DMS 273 treated with DMSO at 0.1 percent for 48 hours (cell line): ENCODE measurements at places on chromosomes 5 and 9.

DNA sequence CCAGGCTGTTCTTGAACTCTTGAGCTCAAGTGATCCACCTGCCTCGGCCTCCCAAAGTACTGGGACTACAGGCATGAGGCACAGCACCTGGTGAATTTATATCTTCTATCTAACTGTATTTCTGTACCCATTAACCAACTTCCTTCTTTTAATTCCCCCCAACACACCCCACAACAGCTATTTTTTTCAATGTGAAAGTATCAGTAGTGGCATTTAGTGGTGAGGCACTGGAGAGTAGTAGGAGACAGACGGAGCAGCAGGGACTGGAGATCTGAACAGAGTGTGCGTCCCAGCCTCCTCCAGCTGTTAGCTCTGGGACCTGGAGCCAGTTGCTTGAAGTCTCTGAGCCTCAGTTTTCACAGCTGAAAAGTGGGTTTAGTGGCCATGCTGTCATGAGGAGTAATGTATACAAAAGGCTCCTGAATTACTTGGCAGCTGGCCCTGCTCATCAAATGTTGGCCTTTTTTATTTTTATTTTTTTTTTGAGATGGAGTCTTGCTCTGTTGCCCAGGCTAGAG is 11.0 kb upstream of the EEIG1 start:
- DNase-seq = no peak

- DNase-seq = no peak
Measured at GRCh38 chr5:146137967-146138403, 32.6 kb upstream of the PLAC8L1 start.

DNA sequence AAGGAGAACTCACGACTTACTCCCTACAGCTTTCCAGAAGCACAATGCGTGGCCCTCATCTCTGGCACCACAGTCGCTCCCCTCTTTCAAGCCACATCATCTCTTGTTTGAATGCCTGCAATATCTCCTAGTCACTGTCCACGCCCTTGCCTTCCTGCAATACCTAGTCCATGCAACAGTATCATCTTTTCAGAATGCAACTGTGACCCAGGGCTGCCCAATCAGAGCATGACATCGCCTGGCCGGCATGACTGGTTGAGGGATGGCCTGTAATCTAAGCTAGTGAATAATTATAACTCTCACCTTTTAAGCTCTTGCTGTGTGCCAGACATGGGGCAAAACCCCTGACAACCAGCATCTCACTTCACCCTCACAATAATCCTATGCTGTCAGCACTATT is 52.5 kb upstream of the CPEB4 start:
- DNase-seq = no peak

DNA sequence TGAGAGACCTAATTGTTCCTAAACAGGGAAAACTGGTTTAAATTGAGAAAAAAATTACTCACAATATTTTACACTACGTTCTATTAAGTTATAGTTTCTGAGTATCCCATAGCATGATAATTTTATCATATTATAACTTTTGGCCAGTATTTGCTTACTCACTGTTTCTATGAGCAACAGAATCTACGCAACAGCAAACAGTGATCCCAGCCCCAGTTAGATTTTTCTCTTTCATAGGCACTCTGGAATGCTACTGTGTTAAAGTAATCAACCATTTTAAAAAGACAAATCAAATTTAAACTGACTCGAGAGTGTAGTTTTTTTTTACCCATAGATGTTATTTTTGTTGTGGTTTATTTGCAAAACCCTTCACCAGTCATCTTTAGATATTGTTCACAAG is 107.2 kb downstream of the XRCC4 start:
- DNase-seq = no peak

DNA sequence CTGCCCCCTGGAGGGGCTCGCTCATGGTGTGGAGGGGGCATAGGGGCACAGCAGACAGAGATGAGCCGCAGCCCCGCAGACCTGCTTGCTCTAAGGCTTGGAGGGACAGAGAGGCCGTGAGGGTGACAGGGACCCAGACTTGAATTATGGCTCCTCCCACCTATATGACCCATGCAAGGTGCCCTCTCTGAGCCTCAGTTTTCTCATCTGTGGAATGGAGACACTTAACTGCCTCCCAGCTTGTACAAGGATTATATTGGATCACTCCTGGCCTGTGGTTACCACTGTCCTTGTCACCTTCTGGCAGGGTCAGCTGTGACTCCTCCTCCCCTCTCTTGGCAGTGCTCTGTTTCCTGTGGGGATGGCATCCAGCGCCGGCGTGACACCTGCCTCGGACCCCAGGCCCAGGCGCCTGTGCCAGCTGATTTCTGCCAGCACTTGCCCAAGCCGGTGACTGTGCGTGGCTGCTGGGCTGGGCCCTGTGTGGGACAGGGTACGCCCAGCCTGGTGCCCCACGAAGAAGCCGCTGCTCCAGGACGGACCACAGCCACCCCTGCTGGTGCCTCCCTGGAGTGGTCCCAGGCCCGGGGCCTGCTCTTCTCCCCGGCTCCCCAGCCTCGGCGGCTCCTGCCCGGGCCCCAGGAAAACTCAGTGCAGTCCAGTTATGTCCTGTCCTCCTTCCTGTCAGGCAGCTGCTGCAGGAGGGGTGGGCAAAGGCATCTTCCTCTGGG is 4.7 kb upstream of the CACFD1 start:
- DNase-seq = no peak

DNA sequence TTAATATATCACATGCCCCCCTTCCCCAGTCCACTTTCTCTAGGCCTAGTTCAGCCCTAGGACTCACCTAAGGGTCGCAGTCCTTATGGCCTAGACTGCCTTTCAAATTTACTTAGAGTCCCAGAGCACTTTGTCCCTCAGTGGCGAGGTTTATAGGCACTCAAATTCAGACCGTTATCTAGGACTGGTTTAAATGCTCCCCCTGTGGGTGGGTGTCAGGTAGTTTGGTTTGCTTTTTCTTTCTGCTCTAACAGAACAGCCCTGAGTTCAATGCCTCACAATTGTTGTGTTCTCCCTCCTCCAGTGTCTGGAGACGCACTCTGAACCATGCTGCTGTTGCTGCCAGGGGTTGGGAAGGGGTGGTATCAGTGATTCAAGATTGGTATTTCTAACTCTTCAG is 317.1 kb downstream of the MAT2B start:
- no peak for DNase-seq

GRCh38 chr5:115469904-115470516 is 74.6 kb downstream of the FEM1C start:
- DNase-seq = no peak

GRCh38 chr9:7097785-7098752 is 340.3 kb downstream of the KDM4C start:
- DNase-seq = no peak

- no peak for DNase-seq
Measured at GRCh38 chr5:173782671-173783101, 105.5 kb upstream of the CPEB4 start.

DNA sequence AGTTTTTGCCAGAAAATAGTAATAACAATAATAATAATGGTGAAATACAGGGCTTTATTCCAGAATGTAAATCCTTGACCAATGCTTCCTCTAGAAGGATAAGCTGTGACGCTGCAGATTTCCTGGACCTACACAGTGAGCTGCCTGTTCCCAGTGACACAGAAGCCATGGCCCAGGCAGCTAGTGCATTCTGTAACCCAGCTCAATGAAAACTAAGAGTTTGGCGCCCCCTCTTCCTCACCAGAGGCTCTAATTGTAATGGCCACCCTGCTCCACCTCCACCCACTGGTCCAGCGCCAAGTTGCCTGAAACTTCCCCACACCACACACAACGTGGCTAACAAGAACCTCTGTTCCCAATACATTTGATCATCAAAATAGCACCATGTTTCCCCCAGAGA is 248.1 kb downstream of the CETN3 start:
- DNase-seq = peak; percentile 45

- no peak for DNase-seq
Measured at GRCh38 chr5:77218263-77218662, 7.8 kb downstream of the PDE8B start.

DNA sequence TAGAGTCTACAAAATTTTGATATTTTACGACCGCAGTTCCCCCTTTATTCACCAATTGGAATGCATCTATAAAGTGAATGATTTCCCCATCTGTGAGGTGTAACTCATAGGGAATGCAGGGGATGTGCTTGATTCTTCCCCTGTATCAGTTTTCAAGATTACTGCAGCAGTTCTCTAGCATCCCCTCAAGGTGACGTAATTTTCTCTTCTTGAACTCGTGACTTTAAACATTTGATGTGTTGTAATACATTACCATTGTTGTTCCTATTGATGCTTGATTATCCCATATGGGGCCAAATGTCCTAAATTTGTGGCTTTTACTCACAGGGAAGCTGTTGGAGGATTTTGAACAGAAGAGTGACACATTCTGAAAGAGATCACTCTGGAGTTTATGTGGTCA is 240.2 kb downstream of the CD180 start:
- DNase-seq = no peak

GRCh38 chr5:472656-473550 is 29.9 kb downstream of the EXOC3 start:
- DNase-seq = peak; percentile 26

DNA sequence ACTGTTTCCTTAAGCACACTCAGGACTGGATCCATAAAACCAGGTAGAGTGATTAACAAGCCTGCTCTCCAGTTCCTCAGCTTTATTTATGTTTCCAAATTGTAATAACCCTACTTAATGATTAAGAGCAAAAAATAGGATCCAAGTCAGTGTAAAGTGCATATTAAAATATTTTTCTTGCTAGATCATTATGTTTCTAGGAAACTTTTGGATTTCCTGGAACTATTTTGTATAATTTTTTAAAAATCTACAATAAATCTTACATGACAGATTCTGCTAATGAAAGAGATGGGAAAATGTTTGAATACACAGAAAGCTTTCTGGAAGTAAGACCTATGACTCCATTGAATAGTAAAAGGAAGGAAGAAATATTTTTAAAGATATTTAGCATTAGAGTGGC is 35.5 kb downstream of the BHMT start:
- no peak for DNase-seq

GRCh38 chr9:33791117-33791516 is 4.2 kb upstream of the PRSS3 start:
- no peak for DNase-seq

DNA sequence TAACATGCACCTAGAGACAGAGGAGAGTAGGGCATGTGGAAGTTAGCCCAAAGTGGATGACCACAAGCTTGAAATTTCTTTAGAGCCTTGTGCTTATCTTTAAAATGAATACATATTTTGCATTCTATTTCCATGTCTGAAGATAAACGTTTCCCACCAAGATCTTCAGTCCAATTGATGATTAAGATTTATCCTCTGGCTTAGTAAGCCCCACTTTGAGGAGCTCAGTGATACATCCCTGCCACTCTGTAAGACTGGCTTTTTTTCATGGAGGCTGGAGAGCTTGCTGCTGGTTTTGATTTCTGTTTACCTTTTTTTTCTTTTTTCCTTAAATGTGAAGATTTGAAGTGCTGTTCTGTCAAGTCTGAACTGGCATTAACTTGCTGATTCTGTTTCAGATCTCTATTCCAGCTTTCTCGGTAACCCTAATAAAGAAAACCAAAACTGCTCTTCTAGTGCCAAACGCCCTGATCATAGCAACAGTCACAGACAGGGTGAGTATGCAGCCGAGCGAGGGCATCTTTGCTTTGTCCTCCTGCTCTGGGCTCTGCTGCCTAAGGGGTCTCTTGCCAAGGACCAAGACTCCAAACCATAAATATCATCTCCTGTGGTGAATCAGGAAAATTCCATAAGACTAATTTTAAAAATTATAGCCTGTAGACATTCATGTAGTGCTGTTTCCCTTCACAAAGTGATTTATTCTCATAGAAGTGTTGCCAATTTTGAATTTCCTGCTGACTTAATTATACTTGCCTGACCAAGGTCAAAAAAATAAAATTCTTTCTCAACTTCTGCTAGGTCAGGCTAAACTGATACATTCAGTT is 54.3 kb downstream of the GRAMD2B start:
- no peak for DNase-seq

- no peak for DNase-seq
Measured at GRCh38 chr9:70954596-70955143, 166.8 kb downstream of the TRPM3 start.

GRCh38 chr5:5141339-5141599 is 1.1 kb downstream of the ADAMTS16 start:
- DNase-seq = no peak

- no peak for DNase-seq
Measured at GRCh38 chr5:157659868-157660660, 7.8 kb upstream of the SOX30 start.
